ENCODE measurements at places on chromosomes 13 and 19.

GRCh38 chr19:31706691-31707620 lies 357.7 kb upstream of the TSHZ3 start:
- DNase-seq, result peak; percentile 44

GRCh38 chr13:97188207-97188606 lies 33.9 kb upstream of the MBNL2 start:
- no peak for DNase-seq

GRCh38 chr13:94305934-94306333 lies 173.5 kb downstream of the DCT start:
- no peak for DNase-seq

GRCh38 chr13:52845766-52846566 lies 2.5 kb downstream of the PCDH8 start:
- DNase-seq, result no peak

GRCh38 chr13:32645854-32646253 lies 59.6 kb downstream of the PDS5B start:
- no peak for DNase-seq

GRCh38 chr13:90201676-90202460 lies 1145.6 kb upstream of the MIR17HG start:
- DNase-seq, result no peak

GRCh38 chr19:29509456-29509855 lies 16.3 kb upstream of the VSTM2B start:
- no peak for DNase-seq

DNA sequence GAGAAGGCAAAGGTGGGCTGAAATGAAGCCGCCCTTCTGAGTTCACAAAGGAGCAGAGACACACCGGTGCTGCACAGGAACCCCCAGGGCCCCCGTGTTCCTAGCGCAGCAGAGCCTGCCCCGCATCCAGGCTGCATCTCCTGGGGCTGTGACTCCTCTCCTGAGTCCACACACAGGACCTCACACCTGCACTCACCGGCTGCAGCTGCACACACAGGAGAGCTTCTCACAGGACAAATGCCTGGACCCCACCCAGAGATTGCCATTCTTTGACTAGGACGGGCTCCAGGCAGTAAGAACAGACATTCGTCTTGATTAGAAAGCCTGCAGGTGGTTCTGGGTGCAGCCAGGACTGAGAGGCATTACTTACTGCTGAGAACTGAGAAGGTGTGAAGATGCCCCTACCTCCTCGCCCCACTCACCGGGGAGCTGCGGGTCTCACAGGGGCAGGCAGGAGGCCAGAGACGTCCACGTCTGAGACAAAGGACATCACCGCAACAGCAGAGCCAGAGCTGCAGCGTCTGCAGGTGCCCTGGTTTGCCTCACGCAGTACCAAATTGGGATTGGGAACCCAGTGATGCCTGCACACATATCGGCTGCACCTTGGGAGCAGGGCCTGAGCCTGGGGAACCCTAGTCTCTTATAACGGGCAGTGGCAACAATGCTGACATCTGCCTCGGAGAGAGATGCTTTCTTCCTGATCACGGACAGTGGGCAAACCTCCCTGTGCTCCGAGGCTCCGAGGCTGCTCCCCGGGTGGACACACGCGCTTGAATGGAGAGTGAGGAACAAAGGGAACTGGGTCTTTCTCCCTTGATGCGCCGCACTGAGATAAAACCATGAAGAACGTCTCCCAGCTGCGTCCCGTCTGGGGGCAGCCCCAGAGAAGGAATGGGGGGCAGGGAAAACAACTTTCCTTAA lies 50.4 kb downstream of the RASA3 start:
- no peak for DNase-seq

DNA sequence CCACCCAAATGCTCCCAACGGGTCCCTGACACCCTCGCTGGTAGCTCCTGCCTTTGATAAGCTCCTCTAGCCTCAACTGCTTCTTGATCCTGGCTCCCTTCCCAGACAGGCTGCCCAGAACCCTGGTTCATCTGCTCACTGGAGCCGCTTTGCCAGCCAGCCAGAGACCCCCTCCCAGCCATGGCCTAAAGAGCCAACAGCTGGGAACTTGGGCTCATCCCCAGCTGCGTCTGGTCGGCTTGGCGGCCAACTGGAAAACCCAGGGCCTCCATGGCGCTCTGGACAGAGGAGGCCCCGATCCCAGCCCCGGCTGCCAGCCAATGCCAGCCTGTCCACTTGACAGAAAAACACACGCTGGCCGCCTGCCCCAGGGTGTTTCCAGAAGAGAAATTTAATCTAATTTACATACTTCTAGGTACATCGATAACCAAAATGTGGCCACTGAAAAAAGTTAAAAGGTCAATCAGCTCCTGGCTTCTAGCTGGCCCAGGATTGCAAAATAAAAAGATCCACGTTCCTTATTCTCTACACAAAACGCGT lies 3.0 kb upstream of the AKAP8L start:
- DNase-seq, result no peak

DNA sequence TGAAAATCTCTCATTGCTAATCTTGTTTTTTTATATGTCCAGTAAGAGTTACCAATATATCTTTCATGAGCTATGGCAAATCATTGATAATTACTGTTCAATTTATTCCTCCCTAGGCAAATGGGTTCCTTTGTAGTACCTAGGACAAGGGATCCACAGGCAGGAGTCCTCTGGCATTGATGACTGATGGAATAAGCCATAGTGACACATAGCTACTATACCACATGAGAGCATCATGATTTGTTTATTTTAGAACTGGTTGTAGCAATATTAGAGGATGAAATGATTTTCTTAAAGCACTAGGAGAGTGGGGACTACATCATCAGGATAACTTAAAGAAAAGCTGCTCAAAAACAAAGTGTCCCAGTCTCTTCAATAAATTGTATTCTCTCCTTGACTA lies 21.7 kb upstream of the MAB21L1 start:
- no peak for DNase-seq

- no peak for DNase-seq
These were observed 1.5 kb upstream of the MYO1F start for GRCh38 chr19:8578642-8579265.

DNA sequence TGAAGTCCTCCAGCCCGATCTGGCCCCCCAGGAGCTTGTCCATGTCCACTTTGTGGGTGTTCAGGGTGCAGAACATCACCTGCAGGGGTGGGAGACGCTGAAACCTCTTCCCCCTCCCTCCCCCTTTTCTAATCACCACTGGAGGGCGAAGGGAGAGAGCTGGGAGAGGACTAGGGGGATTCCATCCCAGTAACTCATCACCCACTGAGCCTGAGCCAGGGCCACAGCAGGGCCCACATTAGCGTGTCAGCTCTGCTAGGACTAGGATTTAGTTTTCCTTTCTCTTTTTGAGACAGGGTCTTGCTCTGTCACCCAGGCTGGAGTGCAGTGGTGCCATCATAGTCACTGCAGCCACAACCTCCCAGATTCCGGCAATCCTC lies 5.5 kb upstream of the PTGER1 start:
- DNase-seq, result peak; percentile 69

- no peak for DNase-seq
These were observed 8.0 kb upstream of the SMARCA4 start for GRCh38 chr19:10952809-10953208.

DNA sequence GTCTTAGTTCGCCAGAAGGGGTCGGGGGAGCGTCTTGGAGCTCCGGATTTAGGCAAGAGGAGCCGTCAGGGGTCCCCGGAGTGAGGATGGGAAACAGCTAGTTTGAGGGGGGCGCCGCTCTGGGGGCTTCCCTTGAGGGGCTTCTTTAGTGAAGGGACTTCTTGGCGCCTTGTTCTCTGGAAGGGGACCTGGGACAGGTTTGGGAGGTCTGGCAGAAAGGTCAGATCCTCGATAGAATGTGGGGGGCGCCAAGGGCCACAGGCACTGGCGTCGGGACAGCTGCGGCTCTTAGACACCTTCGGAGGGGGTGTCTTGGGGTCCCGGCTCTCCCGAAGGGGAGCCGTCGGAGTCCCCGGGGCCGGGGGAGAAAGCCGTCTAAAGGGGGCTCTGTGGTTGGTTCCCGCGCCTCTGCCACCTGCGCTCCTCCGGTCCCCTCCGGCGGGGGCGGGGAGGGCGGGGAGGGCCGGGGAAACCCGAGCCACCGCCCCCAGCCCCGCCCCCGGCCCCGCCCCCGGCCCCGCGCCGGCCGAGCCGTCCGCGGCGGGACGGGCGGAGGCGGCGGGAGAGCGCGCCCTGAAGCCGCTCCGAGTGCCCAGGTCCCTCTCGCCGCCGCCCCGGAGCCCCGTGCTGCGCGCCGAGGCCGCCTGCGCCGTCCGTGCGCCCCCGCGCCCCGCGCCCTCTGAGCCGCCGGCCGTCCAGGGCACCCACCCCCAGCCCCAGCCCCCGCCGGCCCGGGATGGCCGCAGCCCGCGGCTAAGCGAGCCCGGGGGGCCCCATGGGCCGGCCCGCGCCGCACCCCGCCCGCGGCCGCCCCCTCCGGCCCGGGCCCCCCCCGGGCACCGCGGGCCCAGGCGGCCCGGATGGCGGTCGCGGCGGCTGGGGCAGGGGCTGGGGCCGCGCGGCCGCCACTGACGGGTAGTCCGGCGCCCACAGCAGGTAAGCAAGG lies at the start of gene NRTN:
TSS of gene NRTN (plus strand) at position 552 of the 946 bp plus-strand sequence. CDS start 19,099 bp downstream, outside the sequence.
- DNase-seq, result no peak

DNA sequence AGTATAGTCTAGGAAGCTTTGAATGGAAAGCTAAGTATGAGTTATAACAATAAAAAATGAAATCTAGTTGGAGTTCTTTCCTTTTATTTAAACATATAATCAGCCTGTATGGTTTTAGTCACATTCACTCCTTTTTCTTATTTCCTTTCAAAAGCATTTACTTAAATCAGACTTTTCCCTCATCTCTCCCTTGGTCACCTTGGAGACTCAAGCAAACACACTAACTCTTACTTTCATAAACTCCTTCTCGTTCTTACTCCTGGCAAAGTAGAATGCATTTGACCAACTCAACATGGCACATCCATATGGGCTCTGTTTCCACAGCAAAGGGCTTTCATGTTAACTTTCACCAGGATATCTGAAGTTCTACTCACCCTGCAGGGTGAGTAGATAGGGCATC lies 400.0 kb downstream of the LMO7 start:
- DNase-seq, result no peak

- DNase-seq, result no peak
These were observed 7.6 kb upstream of the ERFL start for GRCh38 chr19:41935760-41936415.

DNA sequence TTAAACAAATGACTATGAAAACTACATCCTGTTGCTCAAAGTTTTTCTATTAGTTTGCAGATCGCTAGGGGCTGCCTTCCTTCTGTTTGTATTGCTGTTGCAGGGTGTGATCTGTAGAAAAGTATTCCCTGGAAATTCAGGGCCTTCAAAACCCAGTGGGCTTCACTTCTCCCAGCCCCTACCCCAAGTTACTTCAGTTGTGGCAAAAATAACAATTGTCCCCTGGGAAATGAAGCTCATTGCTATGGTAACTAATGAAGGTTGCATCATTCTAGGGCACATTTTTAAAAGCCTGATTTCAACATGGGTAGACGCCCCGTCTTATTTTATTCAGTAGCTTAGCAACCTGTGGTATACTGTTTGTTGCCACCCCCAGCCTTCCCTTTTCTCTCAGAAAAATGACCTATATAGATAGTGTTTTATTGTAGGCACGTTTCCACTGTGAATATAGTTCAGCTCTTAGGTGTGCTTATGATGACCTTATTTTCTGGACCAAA lies 60.9 kb downstream of the WDFY2 start:
- DNase-seq, result no peak

DNA sequence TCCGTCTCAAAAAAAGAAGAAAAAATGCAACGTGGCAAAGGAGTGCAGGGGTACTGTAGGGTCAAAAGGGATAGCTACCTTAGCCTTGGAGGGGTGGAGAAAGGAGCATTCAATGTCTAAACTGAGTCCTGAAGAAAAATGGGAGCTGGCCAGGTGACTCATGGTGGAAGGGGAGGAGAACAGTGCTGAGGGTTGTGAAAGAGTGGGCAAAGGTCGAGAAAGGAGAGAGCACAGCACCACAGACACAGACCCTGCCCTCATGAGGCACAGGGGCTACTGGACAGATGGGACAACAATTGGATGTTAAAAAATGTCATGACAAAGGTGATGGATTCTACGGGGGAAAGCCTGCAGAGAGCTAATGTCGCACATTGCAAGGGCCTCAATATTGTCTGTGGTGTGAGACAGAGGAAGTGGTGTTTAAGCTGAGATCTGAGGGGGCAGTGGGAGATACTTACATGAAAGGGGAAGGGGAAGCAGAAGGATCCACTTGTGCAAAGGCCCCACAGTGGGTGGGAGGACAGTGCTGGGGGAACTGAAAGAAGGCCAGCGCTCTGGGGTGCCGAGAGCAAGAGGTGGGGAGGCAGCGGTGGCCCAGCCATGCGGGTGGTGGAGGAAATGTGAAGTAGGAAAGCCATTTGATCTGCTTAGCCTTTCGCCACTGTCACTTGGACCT lies 42.9 kb upstream of the URAD start:
- DNase-seq, result no peak

DNA sequence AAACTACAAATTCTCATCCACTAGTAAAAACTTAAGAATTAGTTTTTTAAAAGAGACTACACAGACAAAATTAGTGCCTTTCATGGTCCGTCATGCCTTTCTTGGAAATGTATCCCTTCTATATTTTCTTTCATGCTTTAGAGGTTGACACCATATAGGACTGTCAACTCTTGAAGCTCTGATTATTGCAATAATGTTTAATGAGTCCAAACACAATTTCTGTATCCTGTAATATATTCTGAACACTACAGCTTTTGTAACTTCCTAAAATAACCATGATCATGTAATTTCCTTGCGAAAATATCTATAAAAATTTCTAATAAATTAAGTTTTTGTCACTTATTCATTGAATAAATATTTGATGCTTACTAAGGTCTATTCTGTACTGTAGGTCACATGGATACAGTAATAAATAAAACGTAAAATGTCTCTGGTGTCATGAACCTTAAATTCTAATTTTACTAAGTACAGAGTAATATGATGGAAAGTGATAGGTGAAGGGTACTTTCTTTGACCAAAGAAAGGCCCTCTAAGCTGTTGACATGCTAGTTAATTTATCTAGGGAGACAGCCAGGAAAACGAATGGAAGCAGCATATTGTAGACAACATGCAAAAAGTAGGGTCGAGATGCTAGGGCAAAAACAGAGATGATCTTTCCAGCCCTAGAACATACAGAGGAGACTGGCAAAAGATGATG lies 687.3 kb upstream of the PCDH9 start:
- no peak for DNase-seq

DNA sequence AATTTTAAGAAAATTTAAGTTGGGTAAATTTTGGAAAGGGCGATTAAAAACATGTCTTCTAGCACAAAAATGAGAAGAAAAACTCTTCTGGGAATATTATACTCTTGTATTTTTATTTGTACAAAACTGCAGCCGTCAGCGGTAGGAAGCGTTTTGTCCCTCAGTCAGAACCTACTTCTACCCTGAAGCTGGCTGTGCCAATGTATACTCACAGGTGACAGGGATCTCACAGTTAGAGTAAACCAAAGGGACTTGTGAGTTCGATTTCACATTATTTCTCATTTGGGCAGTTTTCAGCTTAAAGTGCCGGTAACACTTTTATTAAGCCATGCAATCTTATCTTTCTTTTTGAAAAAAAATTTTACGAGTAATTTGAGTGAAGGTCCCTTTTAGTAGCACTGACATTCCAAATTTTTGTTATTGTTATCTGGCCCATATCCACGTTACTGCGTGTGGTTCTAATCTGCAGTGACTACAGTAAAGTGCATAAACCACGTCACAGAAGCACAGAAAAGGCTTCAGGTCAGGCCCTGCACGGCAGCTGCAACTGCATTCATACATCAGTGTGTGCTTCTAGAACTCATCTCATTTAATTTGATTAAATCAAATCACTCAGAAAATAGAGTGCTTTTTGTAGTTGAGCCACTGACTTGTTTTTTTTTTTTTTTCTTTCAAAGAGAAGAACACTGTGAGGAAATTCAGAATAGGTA lies 387.3 kb downstream of the LIG4 start:
- DNase-seq, result no peak

Data from vagina (tissue), 2 donors.